Fibroblast of mammary gland (primary cell): ENCODE measurements at places on chromosomes 2 and 18.

DNA sequence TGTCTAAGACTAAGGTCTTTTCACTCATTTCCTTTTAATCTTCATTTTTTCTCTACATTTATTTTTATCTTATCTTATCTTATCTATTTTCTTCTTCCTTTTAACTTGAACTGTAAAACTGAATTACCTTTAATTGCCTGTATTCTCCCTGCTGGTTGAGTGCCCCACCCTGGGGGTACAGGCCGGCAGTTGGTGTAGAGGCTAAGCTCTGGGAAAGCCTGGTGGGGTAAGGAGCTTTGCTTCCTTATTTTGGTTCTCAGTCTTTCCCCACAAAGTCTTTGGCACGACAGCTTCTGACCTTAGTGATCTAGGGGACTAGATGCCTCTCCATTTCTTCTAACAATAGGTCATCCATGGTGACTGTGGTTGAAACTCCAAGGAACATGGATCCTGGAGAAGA, 26.8 kb upstream of the HAAO start:
- DNase-seq = no peak

DNA sequence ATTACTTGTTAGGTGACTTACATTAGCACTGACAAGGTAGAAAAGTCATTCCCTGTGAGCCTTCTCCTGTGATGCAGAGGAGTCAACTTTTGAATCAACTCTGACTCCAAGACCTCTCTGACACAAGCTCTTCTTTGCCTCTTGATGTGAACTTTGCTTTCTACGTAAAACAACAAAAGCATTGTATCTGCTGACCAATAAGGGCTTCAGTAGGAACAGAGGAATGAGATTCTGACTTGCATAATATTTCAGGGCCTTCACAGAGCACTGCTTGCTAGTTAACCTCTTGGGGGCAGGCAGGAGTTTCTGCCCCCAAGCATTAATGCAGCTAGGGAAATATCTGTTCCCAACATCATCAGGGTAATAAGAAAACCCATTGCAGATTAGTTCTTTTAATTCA, 791.5 kb downstream of the BCL11A start:
- DNase-seq = no peak

DNA sequence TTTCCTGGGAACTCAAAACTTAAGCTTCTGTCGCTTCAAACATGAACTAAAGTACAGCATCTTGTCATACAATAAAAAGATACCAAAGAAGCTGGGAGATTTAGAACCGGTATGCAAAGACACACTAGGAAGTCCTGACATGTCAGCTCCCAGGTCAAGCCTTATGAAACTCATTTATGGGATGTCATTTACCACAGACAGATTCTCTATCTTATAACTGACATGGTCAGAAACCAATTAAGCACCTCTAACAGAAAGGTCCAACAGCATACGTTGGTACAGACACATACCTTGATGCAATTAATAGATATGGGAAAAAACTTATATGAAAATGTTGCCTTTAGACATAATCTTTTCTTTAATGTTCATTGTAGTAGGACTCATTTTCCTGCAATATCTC, 169.0 kb downstream of the SRBD1 start:
- DNase-seq = no peak

DNA sequence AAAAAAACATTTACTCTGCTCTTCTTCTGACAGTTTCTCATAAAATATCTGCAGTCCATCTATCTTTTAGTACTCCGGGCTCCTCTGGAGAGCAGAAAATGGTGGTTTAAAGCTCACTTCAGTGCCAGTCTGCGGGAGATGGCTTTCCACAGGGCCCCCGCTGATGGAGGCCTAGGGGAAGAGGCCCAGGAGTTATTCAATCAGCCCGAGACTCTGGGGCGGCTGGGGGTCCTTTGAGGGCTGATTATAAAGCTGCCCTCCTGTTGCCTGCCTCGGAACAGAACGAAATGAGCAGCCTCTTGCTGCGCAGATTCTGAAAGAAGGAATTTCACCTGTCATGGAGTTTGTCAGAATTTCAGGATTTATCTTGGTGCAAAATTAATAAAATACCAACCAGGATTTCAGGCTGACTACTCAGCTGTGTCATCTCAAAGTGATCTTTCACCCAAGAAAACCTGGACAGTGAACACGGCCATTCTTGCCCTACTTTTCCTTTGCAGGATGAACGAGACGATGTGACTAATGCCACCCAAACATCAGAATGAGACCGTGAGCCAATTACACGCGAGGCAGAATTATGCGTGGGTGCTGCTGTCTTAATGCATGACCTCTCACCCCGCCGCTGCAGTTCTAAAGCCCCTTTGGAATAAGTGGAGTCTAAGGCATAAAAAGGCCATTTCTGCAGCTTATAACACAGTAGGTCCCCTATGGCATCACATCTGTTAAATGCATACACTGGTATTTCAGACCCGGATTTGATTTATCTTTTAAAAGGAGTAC, 273.8 kb downstream of the ZNF521 start:
- DNase-seq = no peak

- DNase-seq = peak; percentile 97
Observed at GRCh38 chr18:63336366-63337099, 17.0 kb upstream of the BCL2 start.

DNA sequence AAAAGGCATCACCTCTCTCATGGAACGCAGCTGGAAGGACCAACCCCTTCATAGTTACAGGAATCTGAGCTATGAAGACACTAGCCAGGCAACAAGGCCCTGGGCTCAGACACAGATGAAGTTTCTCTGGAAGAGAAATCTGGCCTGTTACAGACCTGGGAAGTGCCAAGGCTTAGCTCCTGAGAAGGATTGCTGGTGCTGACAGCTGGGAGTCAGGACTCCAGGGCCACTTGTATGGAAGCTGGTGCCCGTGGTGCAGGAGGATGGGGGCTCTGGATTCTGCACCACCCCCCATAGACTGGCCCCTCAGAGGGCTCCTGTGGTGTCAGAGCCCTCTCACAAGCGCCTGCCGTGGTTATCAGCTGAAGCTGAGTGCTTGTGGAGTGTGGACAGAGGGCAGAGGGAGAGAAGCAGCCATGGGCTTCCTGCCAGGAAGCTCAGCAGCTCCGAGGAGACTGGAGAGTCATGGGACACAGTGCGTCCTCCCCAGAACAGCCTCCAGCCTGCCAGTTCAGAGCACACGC, 87.3 kb upstream of the LCLAT1 start:
- peak; percentile 49 for DNase-seq

- no peak for DNase-seq
Observed at GRCh38 chr2:8790739-8791162, 46.7 kb downstream of the KIDINS220 start.

DNA sequence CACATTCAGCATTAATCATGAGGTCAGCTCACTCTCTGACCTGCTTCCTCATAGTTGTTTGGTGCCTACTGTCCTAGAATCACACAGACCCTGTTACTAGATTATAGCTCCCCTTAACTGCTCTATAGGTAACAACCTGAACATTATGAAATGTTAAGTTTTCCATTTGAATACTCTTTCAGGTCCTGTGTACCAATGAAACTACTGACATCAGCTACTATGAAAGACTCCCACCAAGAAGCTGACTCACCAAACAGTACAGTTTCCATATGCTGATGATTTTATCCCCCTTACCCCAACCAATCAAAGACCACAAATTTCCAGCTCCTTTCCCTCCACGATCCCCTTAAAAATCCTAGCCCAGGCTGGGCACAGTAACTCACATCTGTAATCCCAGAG, 56.3 kb downstream of the SRBD1 start:
- peak; percentile 60 for DNase-seq

DNA sequence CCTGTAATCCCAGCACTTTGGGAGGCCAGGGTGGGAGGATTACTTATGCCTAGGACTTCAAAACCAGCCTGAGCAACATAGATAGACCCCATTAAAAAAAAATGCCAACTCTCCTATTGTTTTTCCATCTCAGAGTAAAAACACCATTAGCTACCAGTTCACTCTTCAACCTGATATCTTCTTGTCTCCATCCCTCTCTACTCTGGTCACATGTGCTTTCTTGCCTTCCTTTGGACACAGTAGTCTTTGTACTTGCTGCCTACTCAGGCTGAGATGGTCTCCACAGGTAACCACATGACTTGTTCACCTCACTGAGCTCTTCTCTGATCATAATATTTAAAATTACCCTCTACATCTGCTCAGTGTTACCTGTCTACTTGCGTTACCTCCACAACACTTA, 5.0 kb downstream of the MALT1 start:
- no peak for DNase-seq

DNA sequence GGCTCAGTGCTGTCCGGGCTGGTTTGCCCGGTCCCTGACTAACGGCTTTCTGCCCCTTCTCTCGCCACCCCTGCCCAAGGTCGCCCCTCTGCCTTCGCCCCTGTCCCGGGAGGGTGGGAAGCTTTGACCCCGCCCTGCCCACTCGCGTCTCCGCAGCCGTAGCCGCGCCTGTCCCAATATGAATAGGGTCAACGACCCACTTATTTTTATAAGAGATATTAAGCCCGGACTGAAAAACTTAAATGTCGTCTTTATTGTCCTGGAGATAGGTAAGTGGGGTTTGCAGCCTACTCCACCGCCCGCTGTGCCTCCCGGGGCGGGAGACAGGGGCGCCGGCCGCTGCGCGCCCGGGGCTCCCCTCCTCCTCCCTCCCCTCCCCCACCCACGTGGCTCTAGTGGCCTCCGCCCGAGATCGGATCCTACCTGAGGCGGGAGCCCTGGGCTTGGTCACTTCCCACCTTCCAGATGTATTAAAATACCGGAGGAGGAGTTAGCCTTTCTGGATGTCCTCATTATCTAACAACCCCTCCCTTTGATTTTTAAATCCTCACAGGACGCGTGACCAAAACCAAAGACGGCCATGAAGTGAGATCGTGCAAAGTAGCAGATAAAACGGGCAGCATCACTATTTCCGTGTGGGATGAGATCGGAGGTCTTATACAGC, 633 bp downstream of the NABP1 start:
- DNase-seq = no peak

DNA sequence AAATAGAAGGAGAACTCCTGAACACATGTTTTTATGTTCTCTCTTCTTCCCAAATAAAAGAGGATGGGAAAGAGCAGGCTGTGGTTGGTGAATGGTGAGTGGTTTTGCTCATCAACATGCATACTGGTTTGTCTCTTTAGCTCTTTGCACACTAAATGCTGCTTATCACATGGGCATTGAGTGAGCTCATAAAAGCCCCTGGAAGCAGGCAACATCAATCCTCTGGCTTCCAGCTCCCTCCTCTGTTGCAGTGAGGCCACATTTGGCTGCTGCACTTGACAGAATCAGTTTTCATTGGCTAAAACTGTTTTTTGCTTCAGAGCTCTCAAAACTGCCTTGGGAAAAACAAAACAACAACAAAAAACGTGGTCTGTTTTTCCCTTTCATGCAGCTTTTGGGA, 1308.2 kb upstream of the NRXN1 start:
- no peak for DNase-seq

GRCh38 chr2:222798528-222798927, 62.3 kb upstream of the ACSL3 start:
- no peak for DNase-seq

- peak; percentile 76 for DNase-seq
Observed at GRCh38 chr2:239002954-239003623, 155.2 kb downstream of the TWIST2 start.

DNA sequence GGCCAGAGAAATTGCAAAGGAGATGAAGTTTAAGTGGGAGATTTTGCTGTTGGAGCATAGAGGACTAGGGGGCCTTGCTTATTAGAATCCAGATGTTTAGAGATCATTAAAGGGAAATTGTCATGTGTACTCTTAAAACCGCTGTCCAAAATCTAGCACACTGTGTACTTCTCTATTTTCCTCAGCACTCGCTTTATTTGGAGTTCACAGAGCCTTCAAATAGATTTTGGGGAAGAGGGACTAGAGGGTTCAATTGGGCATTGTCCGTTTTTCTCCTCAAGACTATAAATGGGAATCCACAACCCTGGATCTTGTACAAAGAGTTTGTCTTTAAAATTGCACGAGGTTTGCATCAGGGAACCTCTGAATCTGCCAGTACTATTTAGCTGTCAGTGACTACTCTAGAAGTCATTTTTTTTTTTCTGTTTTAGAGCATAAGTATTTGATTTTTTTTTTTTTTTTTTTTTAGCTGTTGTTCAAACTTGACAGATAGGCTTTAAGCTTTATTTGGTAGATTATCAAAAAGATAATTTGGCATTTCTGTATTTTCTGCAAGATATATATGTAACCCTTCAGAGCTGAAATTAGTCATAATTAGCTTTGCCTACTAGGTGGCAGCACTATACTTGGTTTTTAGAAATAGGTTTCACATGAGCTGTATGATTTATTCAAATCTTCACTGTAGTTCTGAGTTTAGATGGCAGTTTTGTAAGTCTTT, 14.2 kb downstream of the PMS1 start:
- DNase-seq = peak; percentile 67

DNA sequence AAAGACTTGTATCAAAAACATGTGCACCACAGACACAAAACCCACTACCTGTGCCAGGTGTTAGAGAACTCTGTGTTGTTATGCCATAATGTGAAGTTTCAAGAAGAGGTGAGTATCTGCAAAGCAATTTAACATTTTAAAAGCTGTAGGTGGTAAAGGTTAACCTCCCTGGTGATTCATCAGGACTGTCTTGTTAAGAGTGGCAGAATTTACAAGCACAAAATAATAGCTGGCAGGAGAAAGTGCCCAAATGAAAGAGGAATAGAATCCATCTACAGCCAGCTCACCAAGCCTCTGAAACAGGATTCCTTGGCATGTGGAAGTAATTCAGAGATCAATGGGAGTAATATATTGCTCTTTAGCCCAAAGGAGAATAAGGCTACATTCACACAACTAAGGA, 230.7 kb downstream of the AFF3 start:
- DNase-seq = no peak

- DNase-seq = peak; percentile 10
Observed at GRCh38 chr18:34222307-34223163, 2.2 kb downstream of the NOL4 start.

GRCh38 chr2:134505446-134505845, 213.4 kb downstream of the TMEM163 start:
- no peak for DNase-seq

- DNase-seq = peak; percentile 13
Observed at GRCh38 chr2:25042321-25043240, 705 bp downstream of the EFR3B start.

GRCh38 chr18:61955644-61956043, 62.8 kb upstream of the RNF152 start:
- DNase-seq = no peak

GRCh38 chr2:143632751-143633374, 503.6 kb downstream of the ARHGAP15 start:
- DNase-seq = no peak

- no peak for DNase-seq
Observed at GRCh38 chr2:72096181-72096580, 51.5 kb downstream of the CYP26B1 start.

- no peak for DNase-seq
Observed at GRCh38 chr2:13230221-13230620, 513.5 kb downstream of the TRIB2 start.

DNA sequence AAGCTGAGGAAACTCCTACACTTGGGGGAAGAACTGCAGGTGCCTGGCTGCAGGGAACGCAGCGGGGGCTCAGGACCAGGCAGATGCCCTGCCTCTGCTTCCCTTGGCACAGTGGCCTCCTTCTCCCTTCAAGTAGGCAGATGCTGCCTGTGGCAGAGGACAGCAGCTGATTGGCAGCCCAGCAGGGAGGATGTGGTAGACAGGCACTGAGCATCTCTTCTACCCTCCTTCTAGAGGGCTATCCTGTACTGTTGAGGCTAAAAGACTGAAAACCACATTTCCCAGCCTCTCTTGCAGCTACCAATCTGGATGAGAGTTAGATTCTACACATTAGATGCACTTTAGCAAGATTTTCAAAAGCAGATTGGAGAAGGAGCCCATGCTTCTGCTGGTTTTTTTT, 105.7 kb downstream of the MSH2 start:
- no peak for DNase-seq

- peak; percentile 53 for DNase-seq
Observed at GRCh38 chr2:68458981-68459380, 8.1 kb downstream of the FBXO48 start.
